NCI-H146 (cell line): ENCODE measurements at places on chromosomes 1 and 21.
A peak's percentile ranks its signal among the peaks of the same experiment; 100 is the strongest.

DNA sequence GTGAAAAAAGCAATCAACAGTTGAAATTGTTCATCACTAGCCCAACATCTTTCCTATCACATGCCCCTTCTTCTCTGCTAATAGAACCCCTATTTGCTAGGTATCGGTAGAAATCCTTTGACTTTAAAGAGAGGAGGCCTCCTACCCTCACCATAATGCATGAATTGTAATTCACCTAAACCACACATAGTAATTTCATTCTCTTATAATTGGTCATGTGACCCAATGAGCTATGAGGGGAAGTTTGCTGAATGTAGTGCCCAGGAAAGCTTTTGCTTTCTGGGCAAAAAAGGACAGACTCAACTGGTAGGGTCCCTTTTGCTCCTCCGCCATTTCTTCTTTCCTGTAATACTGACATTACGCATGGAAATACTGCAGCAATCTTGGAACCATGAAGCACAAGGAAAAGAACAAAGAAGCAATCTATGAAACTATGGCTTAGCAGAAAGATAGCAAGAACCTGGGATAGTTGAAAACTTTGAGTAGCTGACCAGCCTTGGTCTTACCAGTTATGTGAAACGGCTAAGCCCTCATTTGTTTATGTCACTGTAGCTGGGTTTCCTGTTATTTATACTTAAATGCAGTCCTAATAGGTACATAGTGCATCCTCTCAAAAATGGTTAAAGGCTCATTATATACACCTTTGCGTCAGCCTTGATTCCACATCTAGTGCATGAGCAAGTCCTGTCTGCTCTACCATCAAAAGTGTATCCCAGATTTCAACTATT lies 10.2 kb upstream of the CHI3L2 start:
- DNase-seq: no peak

DNA sequence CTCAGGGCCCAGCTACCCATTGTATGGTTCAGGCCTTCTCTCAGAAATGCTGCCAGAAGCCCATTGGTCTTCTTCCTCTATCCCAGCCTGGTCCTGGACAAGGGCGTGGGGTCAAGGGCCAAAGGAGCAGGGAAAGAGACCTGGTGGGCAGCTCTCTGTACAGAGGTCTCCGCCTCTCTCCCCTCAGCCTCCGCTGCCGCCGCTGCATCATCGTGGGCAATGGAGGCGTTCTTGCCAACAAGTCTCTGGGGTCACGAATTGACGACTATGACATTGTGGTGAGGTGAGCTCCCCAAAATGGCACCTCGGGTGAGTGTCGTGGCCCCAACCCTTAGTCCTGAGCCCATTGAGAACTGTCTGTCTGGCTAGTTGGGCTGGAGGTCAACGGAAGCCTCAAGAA lies 34.6 kb upstream of the ARTN start:
- DNase-seq: no peak

DNA sequence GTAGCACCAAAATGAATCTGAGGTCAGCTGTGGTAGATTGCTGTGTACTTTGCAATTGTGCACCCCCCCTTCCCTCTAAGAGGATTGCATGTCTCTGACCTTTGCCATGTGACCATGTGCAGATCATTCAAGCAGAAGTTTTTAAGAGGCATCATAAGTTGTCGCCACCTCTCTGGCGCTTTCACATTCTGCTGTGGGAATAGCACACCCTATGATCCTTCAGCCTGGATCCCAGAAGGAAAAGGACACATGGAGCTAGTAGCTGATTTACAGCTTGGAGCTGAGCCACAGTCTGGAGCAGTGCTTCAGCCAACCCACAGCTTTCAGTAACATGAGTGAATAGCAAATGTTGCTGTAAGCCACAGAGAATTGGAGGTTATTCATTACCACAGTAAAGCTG lies 158.5 kb downstream of the TSEN15 start:
- DNase-seq: no peak

- no peak for DNase-seq
Measured at GRCh38 chr1:22096036-22096435, 43.5 kb downstream of the CDC42 start.

DNA sequence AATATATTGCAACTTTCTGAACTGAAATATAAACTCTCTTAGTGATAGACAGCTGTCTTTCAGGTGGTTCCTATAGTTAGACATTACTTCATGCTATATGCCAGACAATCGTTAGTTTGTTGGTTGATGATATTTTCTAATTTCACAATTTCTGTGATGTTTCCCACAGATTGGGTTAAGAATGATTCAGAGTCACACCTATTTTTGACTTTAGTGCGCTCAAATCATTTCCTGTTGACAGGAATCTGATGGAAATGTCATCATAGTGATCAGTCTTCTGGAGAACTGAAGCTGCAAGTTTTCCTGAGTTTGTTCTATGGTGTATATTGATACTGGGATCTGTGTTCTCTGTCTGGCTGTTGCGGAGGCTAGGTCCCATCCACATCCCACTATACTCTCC lies 119.7 kb downstream of the C1orf21 start:
- DNase-seq: no peak

DNA sequence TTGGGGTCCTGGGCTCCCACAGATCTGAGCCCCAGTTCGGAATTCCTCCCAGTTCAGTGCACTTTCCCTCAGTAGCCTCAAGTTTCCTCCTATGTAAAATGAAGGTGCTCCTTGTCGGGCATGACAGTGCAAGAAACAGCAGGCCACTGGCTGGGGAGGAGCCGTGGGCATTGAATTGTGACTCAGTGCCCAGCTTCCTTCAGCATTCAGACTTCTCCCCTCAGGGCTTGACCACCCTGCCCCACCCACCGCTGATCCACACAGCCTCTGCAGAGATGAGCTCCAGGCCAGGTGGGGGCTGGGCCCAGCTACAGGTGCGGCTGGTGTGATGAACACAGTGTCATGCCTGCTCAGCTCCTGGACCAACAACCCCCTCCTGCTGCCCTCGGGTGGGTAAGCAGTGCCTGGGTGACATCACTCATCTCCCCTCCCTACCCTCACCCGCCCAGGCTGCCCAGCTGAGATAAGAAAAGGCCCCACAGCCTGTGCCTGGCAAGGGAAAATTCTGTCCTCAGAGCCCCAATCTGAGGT lies 4.9 kb downstream of the MOB3C start:
- DNase-seq: no peak

DNA sequence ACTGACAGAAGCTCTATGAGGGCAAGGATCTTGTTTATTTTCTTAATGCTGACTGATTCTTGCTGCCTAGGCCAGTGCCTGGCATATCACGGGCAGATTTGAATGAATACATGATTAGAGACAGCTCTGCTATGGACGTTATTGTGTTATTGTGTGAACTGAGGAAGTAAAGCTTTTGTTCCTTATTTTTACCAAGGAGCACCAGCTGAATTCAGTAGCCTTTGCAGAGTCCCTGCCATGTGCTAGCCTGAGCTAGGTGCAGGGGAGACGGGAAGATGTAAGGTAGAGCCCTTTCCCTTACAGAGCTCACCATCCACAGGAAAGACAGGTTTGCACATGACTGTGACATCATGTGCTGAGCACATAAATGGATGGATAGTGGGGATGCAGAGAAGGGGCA lies 36.0 kb upstream of the SCMH1 start:
- no peak for DNase-seq

GRCh38 chr1:99992044-99992722 lies 22.4 kb downstream of the SLC35A3 start:
- DNase-seq: no peak

GRCh38 chr1:198232940-198233675 lies 76.3 kb downstream of the NEK7 start:
- no peak for DNase-seq

- DNase-seq: no peak
Measured at GRCh38 chr1:246669659-246670058, 54.5 kb upstream of the SCCPDH start.

DNA sequence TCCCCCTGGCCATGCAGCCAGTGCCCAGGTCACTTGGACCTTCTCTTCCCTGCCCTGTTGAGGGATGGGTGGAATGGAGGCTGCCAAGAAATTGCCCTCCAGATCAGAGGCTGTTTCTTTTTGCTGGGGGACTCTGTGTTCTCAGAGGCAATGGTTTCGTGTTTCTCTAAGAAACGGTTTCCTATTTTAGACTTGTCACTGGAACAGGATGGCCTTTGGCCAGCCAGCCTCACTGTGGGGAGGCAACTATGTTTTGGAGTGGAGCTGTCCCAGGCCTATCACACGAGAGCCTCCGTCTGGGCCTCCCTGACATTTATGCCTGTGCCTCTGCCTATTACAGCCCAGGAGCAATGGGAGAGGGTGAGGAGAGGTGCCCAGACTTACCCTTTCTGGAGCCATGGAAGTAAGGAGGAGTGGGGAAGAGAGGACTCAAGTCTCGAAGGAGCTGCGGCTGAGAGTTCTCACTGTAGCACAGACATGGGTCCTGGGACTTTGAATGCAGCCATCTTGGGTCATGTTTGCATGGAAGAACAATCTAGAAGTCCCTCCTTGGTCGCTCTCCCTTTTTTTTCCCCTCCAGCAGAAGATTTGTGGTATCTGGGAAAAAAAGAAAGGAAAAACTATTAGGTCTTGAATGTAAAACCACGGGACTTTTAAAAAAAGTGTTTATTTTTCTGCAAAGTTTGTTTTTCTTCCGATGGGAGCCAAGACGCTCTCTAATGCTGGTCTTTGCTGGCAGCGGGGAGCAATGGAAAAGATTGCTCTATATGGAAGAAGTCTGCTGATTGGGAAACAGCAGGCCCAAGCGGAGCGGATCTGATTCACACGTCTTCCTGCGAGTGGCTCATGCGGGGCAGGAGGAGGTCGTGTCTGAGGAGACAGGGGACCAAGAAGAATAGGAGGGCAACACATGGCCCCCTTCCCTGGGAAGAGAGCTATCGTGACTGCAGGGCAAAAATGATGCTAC lies 219.2 kb downstream of the FOXD2 start:
- no peak for DNase-seq

DNA sequence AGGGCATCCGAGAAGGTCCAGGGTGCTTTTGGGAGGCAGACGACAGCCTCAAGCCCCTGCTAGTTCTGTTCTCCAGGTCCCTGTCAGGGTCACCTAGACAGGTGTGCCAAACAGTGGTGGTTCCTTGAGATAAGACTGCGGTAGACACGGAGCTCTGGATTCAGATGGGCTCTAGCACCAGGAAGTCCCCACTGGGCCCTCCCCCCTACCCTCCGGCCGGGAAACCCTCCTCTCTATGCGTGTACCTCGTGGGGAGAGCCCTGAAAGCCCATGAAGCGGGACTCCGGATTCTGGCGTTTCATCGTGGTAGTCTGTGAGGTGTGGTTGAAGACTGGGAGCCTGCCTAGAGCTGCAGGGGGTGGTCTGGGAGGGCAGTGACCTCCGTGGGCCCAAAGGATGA lies 2.1 kb upstream of the KCNA2 start:
- DNase-seq: no peak

GRCh38 chr1:36239941-36240637 lies 15.8 kb downstream of the THRAP3 start:
- DNase-seq: peak; percentile 36

GRCh38 chr21:33801424-33802405 lies 113.9 kb downstream of the ATP5PO start:
- peak; percentile 92 for DNase-seq

DNA sequence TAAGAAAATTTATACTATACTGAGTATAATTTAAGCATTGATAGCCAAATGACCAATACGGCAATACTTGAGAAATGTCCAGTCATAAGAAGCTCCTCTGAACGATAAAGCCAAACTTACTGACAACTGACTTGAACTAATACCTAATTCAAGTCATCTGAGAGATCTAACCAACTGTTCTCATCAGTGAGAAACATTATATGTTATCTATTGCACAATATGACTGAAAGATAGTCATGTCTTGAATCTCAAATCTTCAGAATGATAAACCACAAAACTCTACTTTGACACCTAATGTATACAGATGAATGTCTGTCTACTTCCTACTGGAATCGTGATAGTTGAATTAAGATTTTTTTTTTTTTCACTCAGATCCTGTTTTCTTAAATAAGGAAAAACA lies 39.0 kb downstream of the APP start:
- no peak for DNase-seq
